ENCODE measurements at places on chromosomes 11 and 22. TPM values are rescaled to one million over a fixed set of nuclear protein-coding genes. Genes with fewer than 3 reads are reported as not detected.

The SRSF8 gene
- 55.7 TPM for total RNA-seq

The RFPL2 gene
- 0.79 TPM for total RNA-seq

The CNGA4 gene
- total RNA-seq = 0.23 TPM

The RELT gene
- total RNA-seq = 28.1 TPM

The C11orf16 gene
- not detected for total RNA-seq

DNA sequence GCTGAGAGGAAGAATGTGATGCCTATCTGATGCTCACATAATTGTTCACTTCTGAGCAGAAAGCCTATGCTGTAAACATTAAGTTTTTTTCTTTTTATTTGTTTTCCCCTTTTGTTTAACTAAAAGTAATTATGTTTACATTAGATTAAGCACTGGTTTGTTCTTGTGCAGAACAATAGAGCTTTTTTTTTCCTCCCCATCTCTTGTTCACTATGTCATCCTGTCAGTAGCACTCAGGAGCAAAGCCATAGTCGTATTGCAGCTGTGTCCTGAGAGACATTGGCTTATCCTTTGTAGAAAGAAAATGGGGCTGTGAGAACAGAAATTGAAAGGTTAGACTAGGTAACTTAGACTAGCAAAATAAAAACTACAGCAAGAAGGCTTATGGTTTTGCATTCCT, 301.8 kb upstream of the RAG2 start:
- no peak for DNase-seq

DNA sequence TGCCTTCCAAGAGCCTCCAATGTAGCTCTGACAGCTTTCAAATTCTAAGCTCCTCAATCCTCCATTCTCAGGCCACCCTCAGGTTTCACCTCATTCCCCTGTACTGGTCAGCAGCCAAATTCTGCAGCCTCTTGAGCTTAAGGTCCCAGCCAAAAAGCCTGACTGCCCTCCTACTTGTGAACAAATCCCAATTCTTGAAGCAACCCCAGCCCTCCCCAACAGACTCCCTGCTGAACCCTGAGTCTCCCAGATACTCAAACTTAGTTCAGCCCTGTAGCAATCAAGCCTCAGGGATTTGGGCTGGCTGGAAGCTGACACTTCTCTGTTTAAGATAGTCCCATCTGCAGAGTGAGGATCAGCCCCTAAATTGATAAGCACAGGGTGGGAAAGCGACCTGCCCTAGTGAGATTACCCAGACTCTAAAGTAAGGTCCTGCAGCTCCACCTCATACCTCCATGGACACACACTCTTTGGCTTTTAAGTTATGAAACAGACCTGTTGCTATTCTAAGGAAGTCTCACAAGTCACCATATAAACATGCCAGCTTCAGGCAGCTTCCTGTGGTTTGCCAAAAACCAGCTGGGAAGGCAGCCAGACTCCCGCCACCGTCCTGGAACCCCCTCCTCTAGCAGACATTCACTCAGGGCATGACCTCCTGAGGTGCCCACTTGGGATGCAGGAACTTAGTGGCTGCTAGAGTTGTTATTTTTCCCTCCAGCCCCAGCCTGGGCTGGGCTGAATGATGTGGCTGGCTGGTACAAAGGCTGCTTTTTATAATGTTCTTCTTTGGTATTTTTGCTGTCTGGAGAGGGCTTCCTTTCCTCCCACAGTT, 82.5 kb upstream of the PICALM start:
- no peak for DNase-seq

- DNase-seq = no peak
Observed at GRCh38 chr11:118845369-118845768, 38.3 kb upstream of the CXCR5 start.

DNA sequence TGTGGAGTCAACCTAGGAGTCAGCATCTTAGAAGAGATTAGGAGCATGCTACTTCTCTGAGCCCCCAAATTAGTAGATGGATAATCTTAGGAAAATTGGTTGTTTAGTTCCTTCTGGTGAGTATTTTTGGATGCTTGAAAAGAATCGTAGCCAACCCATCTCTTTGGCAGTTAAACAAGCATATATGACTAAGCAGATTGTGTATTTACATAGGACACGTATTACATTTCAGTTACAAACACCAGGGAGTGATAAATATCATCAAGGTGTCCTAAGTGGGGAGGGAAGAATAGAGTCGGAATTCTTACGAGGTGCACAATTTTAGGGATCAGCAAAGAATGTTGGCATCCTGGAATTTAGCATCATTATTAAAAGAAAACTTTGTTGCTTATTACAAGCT, 13.5 kb downstream of the PLET1 start:
- no peak for DNase-seq

DNA sequence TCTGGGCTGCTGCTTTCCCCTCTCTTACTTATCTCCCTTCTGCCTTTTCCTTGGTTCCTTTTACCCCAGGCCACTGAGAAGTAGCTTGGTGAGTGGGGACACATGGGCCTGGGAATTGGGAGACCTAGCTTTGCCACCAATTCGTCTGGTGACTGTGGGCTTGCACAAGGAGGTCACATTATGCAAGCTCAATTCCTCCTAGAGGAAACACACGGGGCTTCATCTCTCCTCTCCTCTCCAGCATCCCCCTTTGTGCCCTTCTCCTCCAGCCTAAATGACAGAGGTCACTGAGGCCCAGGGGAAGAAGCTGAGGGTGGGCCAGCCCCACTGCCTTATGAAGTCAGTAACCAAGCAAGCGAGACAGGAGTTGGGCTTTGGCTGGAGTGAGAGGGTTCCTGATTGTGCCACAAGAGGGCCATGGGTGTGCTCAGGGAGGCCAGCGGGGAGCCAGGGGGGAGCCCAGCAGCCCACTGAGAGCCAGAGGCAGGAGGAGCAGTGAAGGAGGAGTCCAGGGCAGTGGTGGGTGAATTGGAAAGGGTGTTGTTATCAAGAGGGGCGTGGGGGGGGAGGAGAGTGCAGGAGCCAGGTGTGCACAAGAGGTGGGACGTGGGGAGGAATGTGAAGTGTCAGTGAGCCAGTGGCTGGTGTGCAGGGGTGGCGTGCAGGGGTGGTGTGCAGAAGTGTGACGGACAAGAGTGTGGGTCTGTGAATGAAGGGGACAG, 2.0 kb downstream of the CLCF1 start:
- DNase-seq = peak; percentile 83

GRCh38 chr22:42399315-42400271, 32.6 kb downstream of the NFAM1 start:
- peak; percentile 87 for DNase-seq

- no peak for DNase-seq
Observed at GRCh38 chr11:118916842-118917388, 8.8 kb downstream of the BCL9L start.

All from spleen (tissue), 13 donors.